Neural progenitor cell (in vitro differentiated cells): ENCODE measurements at places on chromosomes 3 and 15. TPM values are rescaled to one million over a fixed set of nuclear protein-coding genes. Genes with fewer than 3 reads are reported as not detected.

TUSC7 gene
- total RNA-seq, result not detected in 2 replicates

- H3K27ac ChIP-seq, result no peak overlapping the region
- no peaks in the 10 kb centered on the region for H3K36me3 ChIP-seq
- H3K4me3 ChIP-seq, result no peak overlapping the region
Observed at GRCh38 chr3:21446027-21446426, 305.0 kb downstream of the ZNF385D start.

LIPC gene
- not detected in 2 replicates for total RNA-seq

P2RY1 gene
- 3.0 and 3.9 TPM in 2 replicates for total RNA-seq

ZNF385D gene
- 1.9 and 4.4 TPM in 2 replicates for total RNA-seq

GRCh38 chr3:72354486-72354885, 493.8 kb downstream of the SHQ1 start:
- no peak overlapping the region for H3K27ac ChIP-seq
- no peak overlapping the region for H3K4me3 ChIP-seq
- no peak for DNase-seq

TRAT1 gene
- not detected in 2 replicates for total RNA-seq

- H3K4me1 ChIP-seq, result no peaks in the 10 kb centered on the region
- no peak overlapping the region for H3K27ac ChIP-seq
- H3K36me3 ChIP-seq, result peaks cover 6% of the 10 kb centered on the region
- no peaks in the 10 kb centered on the region for H3K27me3 ChIP-seq
- H3K4me3 ChIP-seq, result no peak overlapping the region
- no peak for DNase-seq
Observed at GRCh38 chr3:141511361-141511760, 24.5 kb downstream of the RASA2 start.

CCDC54 gene
- total RNA-seq, result not detected in 2 replicates

GRCh38 chr3:112672716-112673541, 32.0 kb upstream of the CCDC80 start:
- DNase-seq, result no peak
- H3K27me3 ChIP-seq, result no peaks in the 10 kb centered on the region
- no peak overlapping the region for H3K27ac ChIP-seq
- no peaks in the 10 kb centered on the region for H3K36me3 ChIP-seq
- no peaks in the 10 kb centered on the region for H3K4me1 ChIP-seq
- no peak overlapping the region for H3K4me3 ChIP-seq

DNA sequence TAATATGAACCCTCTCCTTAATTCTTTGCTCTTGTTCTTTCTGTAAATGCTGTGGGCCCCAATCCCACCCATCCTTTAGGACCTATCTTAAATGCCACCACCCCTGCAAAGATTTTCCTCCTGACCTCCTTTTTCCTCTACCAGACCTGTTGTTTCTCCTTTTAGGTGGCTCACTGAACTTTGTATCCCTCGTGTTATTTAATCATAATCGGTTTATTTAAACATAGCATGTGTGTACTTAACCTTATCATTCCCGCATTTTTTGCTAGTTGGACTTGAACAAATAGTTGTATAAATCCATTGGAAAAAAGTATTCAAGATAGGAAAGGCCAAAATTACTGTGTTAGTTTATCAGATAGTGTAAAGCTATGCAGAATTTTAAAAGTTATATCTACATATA, 988 bp upstream of the NFKBIZ start:
- H3K27ac ChIP-seq, result no peak overlapping the region
- H3K4me1 ChIP-seq, result peaks cover 15% of the 10 kb centered on the region
- no peaks in the 10 kb centered on the region for H3K36me3 ChIP-seq
- peak overlapping the region; percentile 94 for H3K4me3 ChIP-seq
- no peaks in the 10 kb centered on the region for H3K27me3 ChIP-seq

ADGRG7 gene
- not detected in 2 replicates for total RNA-seq

DNA sequence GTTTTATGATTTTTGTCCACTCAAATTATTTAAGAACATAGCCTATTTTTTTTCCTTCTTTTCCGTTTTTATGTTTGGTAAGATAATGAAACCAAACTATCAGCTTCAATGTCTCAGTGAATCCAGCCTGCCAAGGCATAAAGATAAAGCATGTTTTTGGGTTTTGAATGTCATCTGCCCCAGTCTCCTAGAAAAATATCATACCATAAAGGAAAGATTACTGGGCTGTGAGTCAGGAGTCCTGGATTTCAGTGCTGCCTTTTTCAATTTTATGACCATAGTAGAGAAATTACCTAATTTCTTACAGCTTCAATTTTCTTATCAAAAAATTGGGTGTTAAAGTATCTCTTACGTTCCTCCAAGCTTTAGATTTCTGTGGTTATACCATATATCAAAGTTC, 87.5 kb downstream of the GAP43 start:
- H3K36me3 ChIP-seq, result no peaks in the 10 kb centered on the region
- H3K27ac ChIP-seq, result no peak overlapping the region
- H3K27me3 ChIP-seq, result no peaks in the 10 kb centered on the region
- H3K4me1 ChIP-seq, result no peaks in the 10 kb centered on the region
- H3K4me3 ChIP-seq, result no peak overlapping the region
- no peak for DNase-seq

DNA sequence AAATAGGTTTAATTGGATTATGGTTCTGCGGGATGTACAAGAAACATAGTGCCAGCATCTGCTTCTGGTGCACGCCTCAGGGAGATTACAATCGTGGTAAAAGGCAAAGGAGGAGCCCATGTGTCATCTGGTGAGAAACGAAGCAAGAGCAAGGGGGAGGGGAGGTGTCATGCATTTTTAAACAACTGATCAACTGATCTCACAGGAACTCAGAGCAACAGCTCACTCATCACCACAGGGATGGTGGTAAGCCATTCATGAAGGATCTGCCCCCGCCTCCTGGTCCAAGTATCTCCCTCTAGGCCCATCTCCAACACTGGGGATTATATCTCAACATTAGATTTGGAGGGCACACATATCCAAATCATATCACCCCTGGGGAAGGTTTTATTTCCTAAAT, 42.1 kb upstream of the FGF7 start:
- peak; percentile 53 for DNase-seq
- no peaks in the 10 kb centered on the region for H3K27me3 ChIP-seq
- no peak overlapping the region for H3K4me3 ChIP-seq
- no peak overlapping the region for H3K27ac ChIP-seq

DNA sequence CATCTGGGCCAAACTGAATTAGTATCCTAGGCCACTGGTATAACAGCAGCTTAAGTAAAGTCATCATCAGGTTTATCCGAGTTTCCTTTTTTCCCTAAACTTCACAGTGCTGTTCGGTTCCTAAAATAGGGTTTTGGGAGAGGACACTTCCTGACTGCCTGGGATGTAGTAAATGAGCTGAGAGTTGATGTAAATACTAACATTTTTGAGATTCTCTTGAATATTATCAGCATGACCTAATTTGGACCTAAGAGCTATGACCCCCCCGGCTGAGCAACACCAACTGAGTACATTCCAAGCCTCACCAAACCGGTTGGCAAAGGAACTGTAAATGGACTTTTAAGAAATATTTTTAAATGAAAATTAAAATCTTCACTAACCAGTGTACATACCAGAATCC, 78.8 kb downstream of the IL5RA start:
- no peak overlapping the region for H3K27ac ChIP-seq
- H3K4me3 ChIP-seq, result no peak overlapping the region
- no peaks in the 10 kb centered on the region for H3K27me3 ChIP-seq
- H3K36me3 ChIP-seq, result no peaks in the 10 kb centered on the region
- no peaks in the 10 kb centered on the region for H3K4me1 ChIP-seq

ACTC1 gene
- 3.8 and 3.9 TPM in 2 replicates for total RNA-seq

COX17 gene
- total RNA-seq, result 20.9 and 23.6 TPM in 2 replicates

- no peak overlapping the region for H3K4me3 ChIP-seq
- no peaks in the 10 kb centered on the region for H3K36me3 ChIP-seq
- H3K27ac ChIP-seq, result no peak overlapping the region
- peaks cover 11% of the 10 kb centered on the region for H3K4me1 ChIP-seq
- DNase-seq, result no peak
- H3K27me3 ChIP-seq, result no peaks in the 10 kb centered on the region
Observed at GRCh38 chr3:172129498-172129849, 90.1 kb downstream of the FNDC3B start.

NAALADL2 gene
- 7.3 and 11.5 TPM in 2 replicates for total RNA-seq

PYGO1 gene
- total RNA-seq, result 8.6 and 9.3 TPM in 2 replicates

GRCh38 chr3:186976837-186977750, 46.8 kb downstream of the ST6GAL1 start:
- H3K27me3 ChIP-seq, result no peaks in the 10 kb centered on the region
- no peaks in the 10 kb centered on the region for H3K36me3 ChIP-seq
- DNase-seq, result peak; percentile 24
- no peak overlapping the region for H3K4me3 ChIP-seq
- H3K4me1 ChIP-seq, result peaks cover 9% of the 10 kb centered on the region
- no peak overlapping the region for H3K27ac ChIP-seq

DAPK2 gene
- 5.4 and 9.7 TPM in 2 replicates for total RNA-seq

- H3K4me3 ChIP-seq, result no peak overlapping the region
- no peaks in the 10 kb centered on the region for H3K36me3 ChIP-seq
- H3K27me3 ChIP-seq, result no peaks in the 10 kb centered on the region
- H3K4me1 ChIP-seq, result no peaks in the 10 kb centered on the region
- DNase-seq, result no peak
- H3K27ac ChIP-seq, result no peak overlapping the region
Observed at GRCh38 chr15:87743562-87743961, 513.0 kb downstream of the NTRK3 start.

- no peak for DNase-seq
- H3K4me3 ChIP-seq, result no peak overlapping the region
- H3K4me1 ChIP-seq, result no peaks in the 10 kb centered on the region
- no peak overlapping the region for H3K27ac ChIP-seq
Observed at GRCh38 chr15:64732156-64732860, 43.1 kb downstream of the RBPMS2 start.

NR1I2 gene
- total RNA-seq, result 0.22 and 0.69 TPM in 2 replicates

DNA sequence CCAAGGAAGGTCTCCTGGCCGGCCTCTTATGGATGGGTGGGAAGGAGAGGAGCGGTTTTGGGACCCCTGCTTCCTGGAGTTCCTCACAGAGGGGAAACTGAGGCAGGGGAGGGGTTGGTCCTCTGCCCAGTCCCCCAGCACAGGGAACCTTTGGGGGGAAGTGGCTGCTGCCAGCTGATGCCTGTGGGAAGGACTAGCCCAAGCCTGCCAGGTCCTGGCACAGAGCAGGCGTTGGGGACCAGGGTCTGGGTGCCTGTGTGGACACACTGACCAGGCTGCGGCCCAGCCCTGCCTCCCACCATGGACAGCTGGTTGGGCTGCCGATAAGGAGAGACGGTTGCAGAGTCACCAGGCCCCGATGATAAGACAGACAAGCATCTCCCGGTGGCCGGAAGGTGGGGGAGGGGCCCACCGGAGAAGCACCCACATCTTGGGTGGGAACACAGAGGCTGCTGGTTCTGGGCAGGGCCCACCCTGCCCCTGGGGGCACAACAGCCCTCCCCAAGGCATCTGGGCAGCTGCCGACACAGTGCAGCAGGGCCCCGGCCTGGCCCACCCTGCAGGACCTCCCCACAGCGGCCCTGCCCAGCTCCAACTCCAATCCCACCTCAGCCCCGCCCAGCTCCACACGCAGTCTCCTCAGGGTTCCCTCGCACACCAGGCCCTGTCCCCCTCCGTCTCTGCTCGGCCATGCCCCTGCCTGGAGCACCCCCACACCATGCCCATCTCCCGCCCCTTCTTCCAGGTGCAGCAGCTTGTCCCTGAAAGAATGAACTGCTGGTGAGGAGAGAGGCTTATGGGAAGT, 50.7 kb downstream of the DNAJB8 start:
- H3K27ac ChIP-seq, result no peak overlapping the region
- H3K4me3 ChIP-seq, result no peak overlapping the region
- no peaks in the 10 kb centered on the region for H3K36me3 ChIP-seq
- H3K4me1 ChIP-seq, result peaks cover 18% of the 10 kb centered on the region
- no peak for DNase-seq
